Mesenteric fat pad (tissue), 1 donor: ENCODE measurements at places on chromosomes 16 and 17. TPM values are rescaled to one million over a fixed set of nuclear protein-coding genes. Genes with fewer than 3 reads are reported as not detected.

TMEM88 gene
- 34.2 TPM for total RNA-seq

GRCh38 chr17:17252149-17252661, 15.2 kb upstream of the FLCN start:
- peak; percentile 28 for DNase-seq

DNA sequence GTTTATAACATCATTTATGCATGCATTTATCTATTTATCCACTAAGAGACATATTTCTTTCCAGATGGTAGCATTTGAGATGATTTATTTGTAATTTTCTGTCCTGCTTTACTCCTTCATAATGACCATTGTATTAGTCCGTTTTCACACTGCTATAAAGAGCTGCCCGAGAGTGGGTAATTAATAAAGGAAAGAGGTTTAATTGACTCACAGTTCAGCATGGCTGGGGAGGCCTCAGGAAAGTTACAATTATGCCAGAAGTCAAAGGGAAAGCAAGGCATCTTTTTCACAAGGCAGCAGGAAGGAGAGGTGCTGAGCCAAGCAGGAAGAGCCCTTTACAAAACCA, 28.6 kb downstream of the TRIM25 start:
- DNase-seq = no peak

RND2 gene
- 0.45 TPM for total RNA-seq

NSRP1 gene
- 37.1 TPM for total RNA-seq

C17orf113 gene
- 0.13 TPM for total RNA-seq

DNA sequence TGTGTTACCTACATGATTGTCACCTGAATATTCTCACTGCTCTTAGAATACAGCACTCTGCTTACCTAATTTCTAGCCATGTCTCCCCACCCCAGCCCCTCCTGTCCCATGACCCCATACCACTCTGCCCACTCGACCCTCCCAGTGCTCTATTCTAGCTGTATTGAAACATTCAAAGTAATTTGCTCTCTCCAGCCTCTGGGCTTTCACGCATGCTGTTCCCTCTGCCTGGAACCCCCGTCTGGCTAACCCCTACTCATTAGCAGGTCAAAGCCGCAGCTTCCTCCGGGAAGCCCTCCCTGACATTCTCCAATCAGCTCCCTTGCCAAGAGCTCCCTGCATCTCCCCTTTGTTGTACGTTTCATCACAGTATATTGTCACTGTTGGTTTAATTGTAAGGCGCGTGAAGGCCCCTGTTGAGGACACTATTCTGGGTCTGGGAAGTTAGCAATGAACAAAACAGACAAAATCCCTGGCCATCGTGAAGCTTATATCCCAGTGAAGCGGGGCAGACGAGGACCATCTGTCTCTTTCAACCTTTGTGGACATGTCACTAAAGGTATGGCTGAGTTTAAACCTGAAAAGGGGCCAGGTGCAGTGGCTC, 72.3 kb upstream of the LHX1 start:
- no peak for DNase-seq

- DNase-seq = peak; percentile 91
These were observed 37.7 kb downstream of the RNF135 start for GRCh38 chr17:31008374-31009041.

CD79B gene
- 4.3 TPM for total RNA-seq

- no peak for DNase-seq
These were observed 19.8 kb downstream of the TAF1C start for GRCh38 chr16:84166796-84167695.

TEKT1 gene
- total RNA-seq = not detected

DNA sequence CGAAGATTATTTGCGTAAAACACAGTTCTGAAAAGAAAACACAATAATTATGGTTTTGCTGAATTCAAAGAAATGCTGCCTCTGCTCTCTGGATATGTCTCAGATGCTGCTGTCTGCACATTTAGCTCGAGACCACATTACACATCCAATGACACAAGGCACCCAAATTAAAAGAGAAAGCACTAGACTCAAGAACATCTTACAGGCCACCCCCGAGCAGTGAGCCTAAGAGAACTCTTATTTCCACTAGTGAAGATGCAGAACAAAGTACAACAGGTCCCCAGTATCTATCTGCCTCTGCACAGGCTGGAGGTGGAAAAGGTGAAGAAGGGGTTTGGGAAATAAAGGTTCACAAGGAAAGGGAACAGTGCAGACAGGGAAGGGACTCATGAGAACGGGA, 33.5 kb downstream of the GRB2 start:
- no peak for DNase-seq

DNA sequence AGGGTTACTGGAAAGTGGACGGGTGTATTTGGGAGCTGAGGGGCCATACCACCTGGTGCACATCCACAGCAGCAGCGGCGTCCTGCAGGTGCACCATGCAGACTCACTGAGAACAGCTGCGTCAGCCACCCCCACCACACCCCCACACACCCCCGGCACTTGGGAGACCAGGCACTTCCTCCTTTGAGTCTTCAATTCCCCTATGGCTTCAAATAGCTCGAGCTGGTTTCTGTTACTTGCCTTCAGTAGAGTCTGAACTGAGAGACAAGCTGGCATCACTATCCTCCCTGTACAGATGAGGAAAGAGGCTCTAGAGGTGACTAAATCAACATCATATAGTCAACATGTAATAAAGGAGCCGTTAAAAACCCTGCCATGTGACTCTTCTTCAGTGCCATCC, 15.4 kb downstream of the CUEDC1 start:
- no peak for DNase-seq

HSPB9 gene
- not detected for total RNA-seq

USP43 gene
- not detected for total RNA-seq

DNA sequence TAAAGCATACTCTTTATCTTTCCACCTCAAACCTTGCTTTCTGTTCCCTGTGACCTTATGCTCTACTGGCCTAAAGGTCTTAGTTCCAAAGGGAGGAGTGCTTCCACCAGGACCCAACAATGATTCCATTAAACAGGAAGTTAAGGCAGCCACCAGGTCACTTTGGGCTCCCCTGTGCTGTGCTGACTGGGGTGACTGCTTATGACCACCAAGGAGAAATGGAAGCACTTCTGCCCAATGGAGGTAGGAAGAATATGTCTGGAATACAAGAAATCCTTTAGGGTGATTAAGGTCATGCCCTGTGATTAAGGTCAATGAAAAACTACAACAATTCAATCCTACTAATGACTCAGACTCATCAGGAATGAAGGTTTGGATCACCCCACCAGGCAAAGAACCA, 233.8 kb upstream of the CDH11 start:
- no peak for DNase-seq

DNA sequence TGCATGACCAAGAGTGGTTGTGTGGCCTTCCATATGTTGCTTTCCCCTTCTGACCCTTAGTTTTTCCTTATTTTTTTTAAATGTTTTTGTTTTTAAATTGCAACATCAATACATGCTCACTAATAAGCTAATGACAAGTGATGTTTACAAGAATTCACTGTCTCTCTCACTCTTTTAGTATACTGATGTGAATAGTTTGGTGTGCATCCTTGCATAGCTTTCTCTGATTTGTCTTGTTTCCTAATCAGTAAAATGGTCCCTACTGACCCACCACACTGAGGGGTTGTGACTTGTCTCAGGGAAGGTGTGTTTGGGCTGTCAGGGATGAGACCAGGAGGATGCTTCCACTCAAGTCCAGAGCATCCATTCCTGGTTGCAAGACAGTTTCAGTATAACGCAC, 26.0 kb downstream of the CIITA start:
- DNase-seq = no peak

OR1A2 gene
- total RNA-seq = not detected

DNA sequence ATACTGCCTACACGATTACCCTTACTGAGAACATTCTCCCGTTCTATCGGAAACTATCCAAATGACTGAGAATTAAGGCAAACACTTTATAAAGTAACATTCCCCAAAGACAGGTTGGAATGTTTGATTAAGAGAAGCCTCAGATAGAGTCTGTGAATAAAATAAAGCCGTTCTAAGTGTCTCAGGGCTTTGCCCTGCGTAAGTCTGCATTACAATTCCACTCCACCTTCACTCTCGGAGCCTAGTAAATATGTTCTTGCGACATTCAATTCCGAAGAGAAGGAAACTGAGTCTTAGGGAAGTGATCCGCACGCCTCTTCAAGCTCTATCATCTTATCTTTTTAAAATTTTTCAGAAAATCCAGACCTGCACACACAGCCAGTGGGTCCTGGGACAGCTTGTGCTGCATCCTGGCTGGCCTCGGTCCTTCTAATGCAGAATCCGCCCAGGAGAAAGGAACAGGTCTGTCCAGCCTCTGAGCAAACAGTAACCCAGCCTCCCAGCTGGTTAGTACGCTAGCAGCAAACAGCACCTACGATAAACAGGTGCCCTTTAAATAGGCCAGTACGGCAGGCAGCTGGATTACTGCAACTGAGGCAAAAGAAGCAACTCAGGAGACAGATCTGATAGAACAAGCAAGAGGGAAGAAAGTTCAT, 254.1 kb upstream of the IRX3 start:
- DNase-seq = no peak

TNFSF13 gene
- total RNA-seq = 26.3 TPM

DNA sequence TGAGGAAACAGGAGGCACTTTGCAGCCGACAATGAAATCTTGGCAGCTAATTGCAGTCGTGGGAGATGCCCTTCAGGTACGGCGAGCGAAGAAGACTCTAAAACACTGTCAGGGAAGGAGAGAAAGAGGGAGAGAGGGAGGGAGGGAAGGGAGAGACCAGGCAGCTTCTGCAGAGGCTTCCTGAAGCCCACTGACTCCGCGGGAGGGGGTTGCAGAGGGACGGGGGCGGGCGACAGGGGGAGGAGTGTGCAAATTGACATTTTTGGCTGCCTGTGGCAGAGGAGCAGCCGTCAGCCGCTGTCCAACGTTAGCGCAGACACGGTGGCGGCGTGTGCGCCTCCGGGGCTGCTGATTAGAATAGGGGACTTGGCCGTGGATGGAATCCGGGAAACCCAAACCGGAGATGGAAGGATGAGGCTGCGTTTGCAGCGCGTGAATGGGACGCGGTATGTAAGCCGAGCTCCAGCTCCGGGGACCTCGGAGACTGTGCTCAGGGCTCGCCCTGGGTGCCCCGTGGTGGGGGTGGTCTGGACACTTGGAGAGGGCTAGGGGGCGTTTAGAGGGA, 849.1 kb upstream of the RBFOX1 start:
- no peak for DNase-seq

TBC1D3C gene
- total RNA-seq = 0.19 TPM

- no peak for DNase-seq
These were observed 474 bp downstream of the CLN3 start for GRCh38 chr16:28491230-28491969.

DNA sequence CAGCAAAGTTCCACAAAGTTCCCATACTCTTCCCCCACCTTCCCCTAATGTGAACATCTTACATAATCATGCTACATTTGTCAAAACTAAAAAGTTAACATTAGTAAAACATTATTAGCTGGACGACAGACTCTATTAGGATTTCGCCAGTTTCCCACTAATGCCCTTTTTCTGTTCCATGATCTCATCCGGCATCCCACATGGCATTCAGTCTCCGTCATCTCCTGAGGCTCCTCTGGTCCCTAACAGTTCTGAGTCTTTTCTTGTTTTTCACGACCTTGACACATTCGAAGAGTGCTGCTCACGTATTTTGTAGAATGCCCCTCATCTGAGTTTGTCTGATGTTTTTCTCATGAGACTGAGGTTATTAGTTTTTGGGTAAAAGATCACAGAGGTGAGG, 8.8 kb upstream of the MPRIP start:
- no peak for DNase-seq

GRCh38 chr16:26697807-26698206, 368.9 kb upstream of the C16orf82 start:
- no peak for DNase-seq
